Stimulated activated CD4-positive, alpha-beta T cell treated with anti-CD3 and anti-CD28 coated beads, TNF-alpha, amount 100 ng/mL, for 24 hours (primary cell): ENCODE measurements at places on chromosomes 12 and 14.

- no peak for DNase-seq
Observed at GRCh38 chr12:110880651-110881050, 33.9 kb downstream of the CCDC63 start.

- DNase-seq: peak; percentile 52
Observed at GRCh38 chr14:69260861-69261564, 1.1 kb downstream of the GALNT16 start.

DNA sequence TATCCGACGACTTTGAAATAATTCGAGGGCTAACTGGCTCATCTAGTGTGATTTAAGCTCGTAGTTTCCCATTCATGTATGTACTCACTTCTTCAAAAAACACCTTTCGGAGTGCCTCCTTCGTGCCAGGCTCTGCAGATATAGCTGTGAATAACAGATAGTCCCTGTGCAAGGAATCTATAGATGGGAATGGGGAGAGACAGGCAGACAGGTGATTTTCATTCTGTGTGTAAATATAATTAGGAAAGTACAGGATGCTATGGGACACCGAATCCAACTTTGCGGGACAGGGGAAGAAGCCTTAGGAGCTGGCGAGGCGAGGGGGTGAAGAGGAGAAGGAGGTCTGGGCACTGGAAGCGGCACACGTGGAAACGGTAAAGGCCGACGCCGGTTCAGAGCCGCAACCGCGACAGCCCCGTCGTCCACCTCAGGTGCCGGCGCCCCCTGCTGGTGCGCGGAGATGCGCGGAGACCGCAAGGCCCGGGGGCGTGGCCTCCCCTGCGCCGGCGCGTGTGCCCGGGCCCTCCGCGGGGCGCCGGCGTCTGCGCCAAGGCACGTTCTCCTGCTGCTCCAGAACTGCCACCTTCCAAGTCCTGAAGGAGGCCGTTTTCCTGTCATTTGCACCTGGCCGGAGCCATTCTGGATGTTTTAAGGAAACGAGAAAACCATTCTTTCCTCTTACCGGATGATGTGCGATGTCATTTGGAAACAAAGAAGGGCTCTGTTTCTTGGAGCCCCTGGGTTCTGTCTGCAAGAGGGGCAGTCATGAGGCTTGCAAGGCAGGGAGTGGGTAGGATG, 18.0 kb upstream of the CACNA1C start:
- DNase-seq: peak; percentile 75

DNA sequence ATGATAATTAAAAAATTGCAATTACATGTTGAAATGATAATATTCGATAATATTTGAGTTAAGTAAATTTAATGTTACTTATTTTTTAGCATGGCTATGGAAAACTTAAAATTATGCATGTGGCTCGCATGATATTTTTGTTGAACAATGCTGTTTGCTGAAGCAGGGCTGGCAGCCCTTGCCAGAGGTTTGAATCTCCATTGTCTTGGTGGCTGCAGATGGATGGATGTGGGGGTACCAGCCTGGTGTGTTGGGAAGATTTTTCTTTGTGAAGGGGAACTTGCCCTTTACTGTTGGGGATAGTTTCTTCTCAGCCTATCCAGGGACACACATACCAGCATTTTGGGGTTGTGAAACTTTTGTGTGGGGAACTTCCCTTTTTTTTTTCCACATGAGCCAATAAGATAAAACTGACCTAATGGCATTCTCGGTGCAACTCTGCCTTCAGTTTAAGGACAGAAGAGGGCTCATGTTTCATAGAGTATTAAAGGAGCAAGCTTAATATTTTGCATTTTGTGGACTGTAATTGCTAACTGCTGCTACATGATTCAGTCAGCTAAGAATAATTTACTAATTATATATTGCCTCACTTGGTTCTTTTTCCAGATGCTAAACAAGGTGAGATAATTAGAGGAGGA, 8.8 kb downstream of the RASSF3 start:
- DNase-seq: no peak

DNA sequence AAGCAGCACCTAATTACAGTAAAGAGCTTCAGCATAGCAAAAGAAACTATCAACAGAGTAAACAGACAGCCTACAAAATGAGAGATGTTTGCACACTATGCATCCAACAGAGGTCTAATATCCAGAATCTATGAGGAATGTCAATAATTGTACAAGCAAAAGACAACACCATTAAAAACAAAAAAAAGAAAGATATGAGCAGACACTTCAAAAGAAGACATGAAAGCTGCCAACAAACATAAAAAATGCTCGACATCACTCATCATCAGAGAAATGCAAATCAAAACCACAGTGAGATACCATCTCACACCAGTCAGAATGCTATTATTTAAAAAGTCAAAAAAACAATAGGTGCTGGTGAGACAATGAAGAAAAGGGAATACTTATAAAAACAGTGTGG, 273.1 kb downstream of the TMTC2 start:
- no peak for DNase-seq
